ENCODE measurements at places on chromosomes 3 and 15.

- no peak for DNase-seq
These were observed 861 bp upstream of the RFT1 start for GRCh38 chr3:53131096-53131495.

DNA sequence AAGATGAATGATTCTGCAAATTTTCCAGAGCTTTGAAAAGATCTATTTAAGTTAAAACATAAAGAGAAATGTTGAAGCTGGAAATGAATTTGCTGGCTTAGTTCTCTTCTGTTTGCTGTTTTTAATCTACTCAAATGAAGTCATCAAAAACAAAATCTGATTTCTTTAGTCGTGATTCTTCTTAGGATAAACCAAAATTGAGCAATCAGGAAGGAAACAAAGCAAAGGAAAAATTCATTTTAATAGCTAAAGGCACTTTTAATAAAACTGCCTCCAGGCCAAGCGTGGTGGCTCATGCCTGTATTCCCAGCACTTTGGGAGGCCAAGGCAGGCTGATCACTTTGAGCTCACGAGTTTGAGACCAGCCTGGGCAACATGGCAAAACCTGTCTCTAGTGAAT lies 91.2 kb downstream of the DUT start:
- no peak for DNase-seq

- no peak for DNase-seq
These were observed 46.7 kb upstream of the BCHE start for GRCh38 chr3:165883863-165884478.

DNA sequence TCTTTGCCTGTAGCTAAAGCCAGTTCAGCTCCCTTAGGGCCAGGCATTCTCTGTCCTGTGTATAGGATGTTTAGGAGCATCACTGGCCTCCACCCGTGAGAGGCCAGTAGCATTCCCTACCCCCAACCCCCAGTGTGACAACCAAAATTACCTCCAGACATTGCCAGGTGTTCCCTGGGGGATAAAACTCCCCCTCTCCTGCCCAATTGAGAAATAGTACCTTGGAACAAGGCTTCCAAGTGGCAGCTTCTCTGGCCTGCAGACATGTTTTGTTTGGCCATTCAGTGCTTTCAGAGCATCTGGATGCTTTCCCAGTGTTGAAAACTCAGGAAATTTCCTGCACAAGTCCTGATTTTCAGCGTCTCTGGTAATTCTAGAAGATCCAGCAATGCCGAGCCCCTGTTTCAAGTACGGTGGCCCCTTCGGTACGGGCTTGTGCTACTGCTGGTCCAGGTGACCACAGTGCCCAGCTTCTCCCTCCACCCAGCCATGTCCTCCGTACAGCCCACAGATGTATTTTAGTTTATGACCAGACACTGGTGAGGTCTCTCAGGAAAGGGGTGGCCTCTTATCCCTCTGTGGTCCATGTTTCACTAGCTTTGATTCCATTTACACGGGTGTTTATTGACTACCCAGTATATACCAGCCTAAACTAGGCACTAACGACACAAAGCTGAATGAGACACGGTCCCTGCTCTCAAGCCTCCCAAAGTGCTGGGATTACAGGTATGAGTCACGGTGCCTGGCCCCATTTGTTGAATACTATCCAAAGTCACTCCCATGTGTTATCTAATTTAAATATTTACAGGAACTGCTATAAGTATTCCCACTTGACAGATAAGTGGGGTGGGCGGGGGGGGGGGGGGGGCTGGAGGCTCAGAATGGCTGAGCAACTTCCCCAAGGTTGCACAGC lies 125.4 kb upstream of the RAD18 start:
- no peak for DNase-seq

DNA sequence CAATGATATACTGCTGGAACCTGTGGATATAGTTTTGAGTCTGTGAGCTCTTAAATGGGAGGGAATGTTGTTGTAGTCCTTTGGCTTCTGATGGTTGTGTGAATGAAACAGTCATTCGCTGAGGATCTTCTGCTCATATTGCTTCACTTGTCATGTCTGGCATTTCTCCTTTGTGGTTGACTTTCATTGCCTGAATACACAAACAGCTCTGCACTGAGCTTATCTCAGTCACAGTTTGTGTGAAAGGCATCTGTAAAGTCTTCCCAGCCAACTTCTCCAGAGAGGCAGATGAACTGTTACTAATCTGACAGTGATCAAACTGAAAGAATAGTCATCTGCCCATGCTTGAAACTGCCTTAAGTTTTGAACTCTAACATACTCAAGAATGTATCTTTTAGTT lies 59.8 kb downstream of the TMED3 start:
- no peak for DNase-seq
